ENCODE measurements at places on chromosomes 13 and 19.

GRCh38 chr19:54209058-54209810 lies 8.6 kb downstream of the RPS9 start:
- peak; percentile 28 for DNase-seq

DNA sequence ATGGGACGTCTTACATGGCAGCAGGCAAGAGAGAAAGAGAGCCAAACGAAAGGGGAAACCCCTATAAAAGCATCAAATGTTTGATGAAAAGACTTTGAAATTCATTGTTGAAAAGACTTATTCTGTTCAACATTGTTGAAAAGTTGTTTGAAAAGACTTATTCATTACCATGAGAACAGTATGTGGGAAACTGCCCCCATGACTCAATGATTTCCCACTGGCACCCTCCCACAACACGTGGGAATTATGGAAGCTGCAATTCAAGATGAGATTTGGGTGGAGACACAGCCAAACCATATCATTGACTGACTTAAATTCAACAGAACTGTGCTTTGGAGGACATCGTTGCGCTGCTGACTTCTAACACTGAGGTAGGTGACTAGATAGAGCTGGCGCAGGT lies 48.0 kb upstream of the RCBTB2 start:
- no peak for DNase-seq

- no peak for DNase-seq
Observed at GRCh38 chr13:43022934-43023288, 475 bp upstream of the DNAJC15 start.

- no peak for DNase-seq
Observed at GRCh38 chr13:31764556-31764955, 25.2 kb downstream of the RXFP2 start.

DNA sequence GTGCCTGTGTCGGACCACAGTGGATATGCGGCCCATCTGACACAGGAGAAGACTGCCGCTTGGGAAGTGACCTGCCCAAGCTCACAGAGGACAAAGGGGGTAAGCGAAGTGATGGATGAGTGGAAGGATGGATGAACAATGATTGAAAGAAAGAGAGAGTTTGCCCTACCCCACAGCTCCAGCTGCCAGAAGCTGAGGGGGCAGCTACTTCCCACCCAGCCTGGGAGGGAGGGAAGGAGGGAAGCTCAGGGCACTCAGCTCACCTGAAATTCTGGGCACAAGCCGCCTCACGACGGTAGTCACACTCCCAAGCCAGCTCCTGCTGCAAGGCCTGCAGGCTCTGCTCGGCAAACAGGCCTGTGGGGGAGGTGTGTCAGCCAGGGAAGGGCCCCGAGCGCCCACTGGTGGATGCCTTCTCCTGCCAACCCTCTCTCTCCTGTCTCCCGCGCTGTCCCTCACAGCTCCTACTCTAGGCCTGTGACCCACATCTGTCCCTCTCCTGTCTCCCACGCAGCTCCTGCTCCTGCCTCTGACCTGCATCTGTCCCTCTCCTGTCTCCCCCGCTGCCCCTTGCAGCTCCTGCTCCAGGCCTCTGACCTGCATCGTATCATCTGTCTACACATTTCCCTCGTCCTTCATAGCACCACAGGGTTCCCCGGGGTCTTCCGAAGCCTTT lies 12.0 kb upstream of the NUMBL start:
- DNase-seq = no peak
